ENCODE measurements at places on chromosomes 16 and 17.

DNA sequence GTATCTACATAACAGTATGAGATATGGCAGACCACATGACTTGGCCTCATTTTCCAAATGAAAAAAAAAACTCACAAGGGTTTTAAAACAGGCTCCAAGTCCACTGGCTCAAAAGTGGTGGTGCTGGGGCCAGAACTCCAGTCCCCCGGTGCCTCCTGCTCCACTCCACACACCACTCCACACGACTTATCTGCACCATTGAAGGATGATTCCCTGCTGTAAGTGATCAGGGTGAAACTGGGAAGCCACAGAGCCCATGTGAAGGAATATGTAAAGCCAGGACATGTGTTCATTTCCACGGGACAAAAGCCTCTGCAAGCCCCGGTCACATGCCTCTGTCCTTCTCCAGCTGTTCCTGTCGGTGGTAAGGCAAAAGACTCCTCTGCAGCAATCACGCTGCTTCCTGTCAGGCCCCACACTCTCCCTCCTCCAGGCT, 97.2 kb downstream of the ZNF18 start:
- DNase-seq: peak; percentile 13

- no peak for DNase-seq
Observed at GRCh38 chr16:1926271-1926670, 8.1 kb upstream of the HS3ST6 start.

DNA sequence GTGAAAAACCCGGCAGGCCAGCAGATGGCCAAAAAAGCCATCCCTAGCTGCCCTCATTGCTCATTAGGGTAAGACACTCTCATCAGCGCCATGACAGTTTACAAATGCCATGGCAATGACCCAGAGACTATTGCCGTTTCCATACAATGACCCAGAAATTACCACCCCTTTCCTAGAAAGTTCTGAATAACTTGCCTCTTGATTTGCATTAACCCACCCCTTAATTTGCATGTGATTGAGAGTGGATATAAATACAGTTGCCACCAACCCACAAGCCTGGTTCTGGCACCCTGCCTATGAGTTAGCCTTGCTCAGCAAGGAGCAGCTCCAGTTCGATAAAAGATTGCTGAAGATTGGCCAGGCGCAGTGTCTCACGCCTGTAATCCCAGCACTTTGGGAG, 16.1 kb upstream of the C16orf54 start:
- DNase-seq: no peak

DNA sequence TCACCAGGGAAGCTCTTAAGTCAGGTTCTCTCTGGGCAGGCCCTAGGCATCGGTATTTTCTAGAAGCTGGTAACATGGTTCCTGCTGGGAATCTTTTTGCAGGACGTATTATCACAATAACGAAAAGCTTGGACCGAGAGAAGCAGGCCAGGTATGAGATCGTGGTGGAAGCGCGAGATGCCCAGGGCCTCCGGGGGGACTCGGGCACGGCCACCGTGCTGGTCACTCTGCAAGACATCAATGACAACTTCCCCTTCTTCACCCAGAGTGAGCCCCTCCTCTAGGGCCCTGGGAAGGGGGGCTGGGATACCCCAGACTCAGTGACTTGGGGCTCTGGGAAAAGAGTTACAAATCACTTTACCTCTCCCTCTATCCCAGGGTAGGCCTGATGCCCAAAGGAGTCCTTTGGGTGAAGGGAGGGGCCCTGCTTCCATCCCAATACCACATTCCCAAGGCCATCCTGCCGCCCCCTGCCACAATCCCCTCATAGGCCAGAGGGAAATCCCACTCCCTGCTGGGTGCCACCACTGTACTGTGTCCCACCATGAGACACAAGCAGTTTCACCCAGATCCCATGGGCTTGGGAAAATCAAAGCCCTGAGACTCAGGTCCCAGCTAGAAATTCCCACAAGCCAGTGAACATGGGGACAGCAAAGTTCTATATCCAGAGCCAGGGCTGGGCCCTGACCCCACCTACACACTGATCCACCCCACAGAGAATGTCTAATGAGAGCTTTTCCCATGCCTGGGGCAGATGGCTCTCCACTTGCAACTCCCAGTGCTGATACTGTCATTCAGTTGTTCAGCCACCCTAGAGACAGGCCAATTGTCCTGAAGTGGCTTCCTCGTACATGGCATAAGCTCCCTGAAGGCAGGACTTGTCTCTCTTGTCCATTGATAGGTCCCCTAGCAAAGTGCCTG, 23.0 kb downstream of the CDH5 start:
- no peak for DNase-seq

DNA sequence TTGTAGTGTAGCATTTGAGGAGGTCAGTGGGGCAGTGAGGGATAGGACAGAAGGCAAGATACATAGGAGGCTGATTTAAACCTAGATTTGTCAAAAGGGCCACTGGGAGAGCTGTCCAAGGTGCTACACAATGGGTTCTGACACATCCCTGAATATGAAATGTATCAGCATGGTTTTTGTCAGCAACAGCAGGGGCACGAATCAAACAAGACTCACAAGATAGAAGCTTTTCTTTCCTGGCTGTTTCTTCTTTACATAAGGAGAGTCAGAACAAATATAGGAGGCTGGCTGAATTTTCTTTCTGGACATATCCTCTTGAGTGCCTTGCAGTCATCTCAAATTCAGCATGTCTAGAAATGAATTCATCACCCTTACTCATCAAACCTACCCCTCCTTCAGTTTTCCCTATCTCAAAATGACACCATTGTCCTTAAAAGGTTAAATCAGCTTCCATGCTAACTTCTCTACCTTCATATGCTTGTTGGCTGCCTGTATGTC, 130.5 kb downstream of the NPIPB5 start:
- no peak for DNase-seq

DNA sequence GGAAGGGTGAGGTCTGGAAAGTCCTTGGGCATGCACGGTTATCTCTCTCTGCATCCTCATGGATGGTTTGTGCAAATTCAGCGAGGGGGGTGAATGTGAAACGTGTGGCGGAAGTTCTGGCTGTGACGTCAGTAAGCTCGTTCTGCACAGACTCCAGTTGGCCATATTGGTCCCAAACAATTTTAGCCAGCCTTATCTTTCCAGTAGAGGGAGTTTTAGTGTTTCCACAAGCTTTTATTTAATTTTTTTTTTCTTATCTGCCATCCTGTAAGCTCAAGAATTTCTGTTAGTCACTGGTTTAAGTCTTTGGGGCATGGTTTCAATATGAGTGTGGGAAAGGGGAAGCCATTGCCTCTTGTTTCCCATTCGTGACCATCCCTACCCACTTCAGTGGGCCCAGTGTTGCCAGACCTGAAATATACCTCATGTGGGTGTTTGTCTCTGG, 39.0 kb downstream of the HLF start:
- DNase-seq: no peak

DNA sequence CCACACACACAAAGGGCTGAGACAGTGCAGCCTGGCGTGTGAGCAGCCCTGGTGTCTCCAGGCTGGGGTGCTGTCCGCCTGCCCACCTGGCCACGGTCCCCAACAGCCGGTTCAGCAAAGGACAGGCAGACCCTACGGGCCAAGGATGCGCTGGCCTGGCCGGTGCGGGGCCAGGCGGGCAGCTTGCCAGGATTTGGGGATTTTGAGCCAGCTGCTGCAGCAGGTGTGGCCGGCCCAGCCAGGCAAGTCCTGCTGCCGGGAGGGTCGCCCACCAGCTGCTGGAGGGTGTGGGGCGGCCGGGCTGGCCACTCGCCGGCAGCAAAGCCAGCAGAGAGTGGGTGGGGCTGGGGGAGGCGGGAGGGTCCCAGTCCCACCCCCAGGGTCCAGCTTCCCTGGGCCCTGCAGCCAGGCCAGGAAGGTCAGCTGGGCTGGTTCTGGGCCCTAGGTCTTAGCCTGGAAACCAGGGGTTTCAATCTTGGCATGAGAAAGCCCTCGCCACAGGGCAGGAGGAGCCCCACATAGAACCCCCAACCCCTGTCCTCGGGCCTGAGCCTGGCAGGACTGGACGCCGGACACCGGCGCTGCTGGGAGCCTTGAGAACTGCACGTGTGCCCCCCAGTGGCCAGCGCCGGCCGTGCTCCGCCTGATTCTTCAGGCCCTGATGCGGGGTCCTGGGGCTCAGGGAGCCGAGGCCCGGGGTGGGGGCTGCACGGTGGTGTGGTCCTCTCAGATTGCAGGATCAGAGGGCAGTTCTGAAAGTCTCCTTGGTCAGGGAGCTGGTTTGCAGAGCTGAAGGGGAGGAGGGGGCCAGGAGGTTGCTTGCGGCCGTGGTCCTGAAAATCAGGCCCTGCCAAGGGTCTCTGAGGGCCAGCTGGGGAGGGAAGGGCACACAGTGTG, 17.6 kb upstream of the SSTR5 start:
- peak; percentile 52 for DNase-seq

DNA sequence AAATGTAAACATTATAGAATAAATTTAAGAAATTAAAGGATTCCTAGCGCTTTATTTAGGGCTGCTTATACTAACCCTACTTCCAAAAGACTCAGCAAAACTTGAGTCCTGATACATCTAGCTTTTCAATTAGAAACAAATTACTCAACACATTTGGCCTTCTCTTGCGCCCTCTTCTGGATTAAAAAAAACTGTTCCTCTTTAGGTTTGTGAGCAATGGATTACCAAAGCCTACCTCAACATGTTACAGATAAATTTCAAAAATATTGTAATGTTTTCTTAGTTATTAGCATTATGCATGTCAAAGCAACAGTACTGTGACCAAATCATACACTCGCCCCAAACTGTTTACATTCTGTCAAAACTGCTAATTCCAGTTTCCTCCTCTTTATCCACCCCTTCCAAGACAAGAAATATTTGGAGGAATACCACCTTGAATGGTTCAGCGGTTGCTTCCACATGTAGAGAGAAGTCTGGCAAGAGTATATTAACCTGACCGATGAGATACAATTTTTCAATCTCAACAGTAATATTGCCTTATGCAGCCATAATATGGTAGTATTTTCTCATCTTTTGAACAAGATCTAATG, 2.7 kb downstream of the NUFIP2 start:
- no peak for DNase-seq

GRCh38 chr17:7021993-7022778, 664 bp upstream of the BCL6B start:
- DNase-seq: peak; percentile 71

- DNase-seq: no peak
Observed at GRCh38 chr17:33889040-33889439, 366.0 kb upstream of the CCL2 start.

- DNase-seq: no peak
Observed at GRCh38 chr16:25009822-25010221, 5.3 kb downstream of the ARHGAP17 start.

GRCh38 chr16:74503412-74503811, 82.1 kb upstream of the CLEC18B start:
- DNase-seq: no peak

DNA sequence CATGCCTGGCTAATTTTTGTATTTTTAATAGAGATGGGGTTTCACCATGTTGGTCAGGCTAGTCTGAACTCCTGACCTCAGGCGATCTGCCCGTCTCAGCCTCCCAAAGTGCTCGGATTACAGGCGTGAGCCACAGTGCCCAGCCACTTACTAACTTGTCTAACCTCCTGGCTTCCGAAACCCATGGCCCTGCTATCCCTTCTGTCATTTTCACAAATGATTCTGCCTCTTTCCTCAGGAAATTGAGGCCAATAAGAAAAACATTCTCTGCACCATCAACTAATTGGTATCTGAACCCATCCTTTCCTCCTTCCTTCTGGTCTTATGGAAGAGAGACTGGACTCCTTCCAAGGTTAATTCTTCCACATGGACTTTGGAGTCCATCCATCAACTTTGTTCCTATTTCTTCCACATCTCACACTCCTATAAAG, 27.9 kb upstream of the TNRC6A start:
- DNase-seq: peak; percentile 80

- DNase-seq: peak; percentile 25
Observed at GRCh38 chr17:3879186-3879585, 13.7 kb downstream of the CAMKK1 start.

DNA sequence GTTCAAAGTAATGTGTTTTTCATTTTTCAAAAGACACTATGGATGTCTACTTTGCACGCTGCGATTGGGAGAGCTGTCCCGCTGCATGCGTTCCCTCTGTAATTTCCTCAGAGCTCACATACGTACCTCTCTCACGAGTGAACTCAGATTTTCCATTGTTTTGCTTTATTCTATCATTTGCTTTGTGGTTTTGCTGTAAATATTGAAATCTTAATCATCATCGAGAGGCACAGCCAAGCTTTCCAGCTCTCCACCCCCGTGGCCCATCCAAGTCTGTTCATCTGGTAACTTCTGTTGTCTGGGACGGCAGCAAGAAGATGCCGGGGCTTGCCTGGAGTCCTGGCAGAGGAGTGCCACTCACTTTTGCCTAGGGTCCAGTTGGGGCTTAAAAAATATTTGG, 21.1 kb downstream of the TMC6 start:
- DNase-seq: no peak

GRCh38 chr16:54999481-54999880, 68.8 kb downstream of the IRX5 start:
- no peak for DNase-seq

DNA sequence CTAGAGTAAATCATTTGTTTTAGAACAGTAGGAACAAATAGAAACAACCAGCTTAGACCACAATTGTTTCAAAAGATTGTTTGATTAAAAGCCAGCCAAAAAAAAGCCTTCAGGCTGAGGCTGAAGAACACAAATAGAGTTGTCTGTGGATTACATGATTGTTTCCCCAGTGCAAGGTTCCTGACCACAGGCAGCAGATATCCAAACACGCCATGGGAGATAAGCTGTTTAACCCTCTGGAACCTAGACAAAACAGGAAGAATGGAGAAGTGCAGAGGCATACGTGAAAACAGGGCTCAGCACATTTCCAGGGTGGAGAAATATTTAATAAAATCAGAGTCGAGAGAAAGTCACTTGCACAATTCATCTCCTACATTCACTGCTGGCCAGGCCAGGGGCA, 21.0 kb downstream of the ATPAF2 start:
- no peak for DNase-seq

- DNase-seq: no peak
Observed at GRCh38 chr17:2253768-2254406, 49.7 kb downstream of the SMG6 start.

- no peak for DNase-seq
Observed at GRCh38 chr16:79293836-79294460, 306.6 kb downstream of the MAF start.

GRCh38 chr17:62671553-62671952, 44.1 kb downstream of the MRC2 start:
- DNase-seq: no peak

DNA sequence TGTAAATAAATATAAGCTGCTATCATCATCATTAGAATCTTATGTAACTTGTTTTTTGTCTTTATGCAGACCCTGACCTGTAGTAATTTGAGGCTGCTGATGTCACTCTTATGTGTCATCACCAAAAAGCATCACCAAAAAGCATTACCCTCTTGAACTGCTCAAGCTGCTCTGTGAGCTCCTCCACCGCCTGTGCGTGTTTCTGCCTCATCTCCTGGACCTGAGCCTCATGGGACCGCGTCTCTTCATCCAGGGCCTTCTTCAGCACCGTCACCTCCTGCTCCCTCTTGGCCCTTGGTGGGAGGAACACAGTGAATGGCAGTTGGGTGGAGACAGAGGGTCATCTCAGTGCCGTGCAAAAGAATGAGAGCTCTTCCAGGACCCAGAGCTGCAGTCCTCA, 82.4 kb downstream of the NDE1 start:
- no peak for DNase-seq

GRCh38 chr17:27569884-27570577, 61.0 kb upstream of the LGALS9 start:
- DNase-seq: no peak

All from gastrocnemius medialis (tissue), 4 donors.